ENCODE measurements at places on chromosomes 13 and 19.

DNA sequence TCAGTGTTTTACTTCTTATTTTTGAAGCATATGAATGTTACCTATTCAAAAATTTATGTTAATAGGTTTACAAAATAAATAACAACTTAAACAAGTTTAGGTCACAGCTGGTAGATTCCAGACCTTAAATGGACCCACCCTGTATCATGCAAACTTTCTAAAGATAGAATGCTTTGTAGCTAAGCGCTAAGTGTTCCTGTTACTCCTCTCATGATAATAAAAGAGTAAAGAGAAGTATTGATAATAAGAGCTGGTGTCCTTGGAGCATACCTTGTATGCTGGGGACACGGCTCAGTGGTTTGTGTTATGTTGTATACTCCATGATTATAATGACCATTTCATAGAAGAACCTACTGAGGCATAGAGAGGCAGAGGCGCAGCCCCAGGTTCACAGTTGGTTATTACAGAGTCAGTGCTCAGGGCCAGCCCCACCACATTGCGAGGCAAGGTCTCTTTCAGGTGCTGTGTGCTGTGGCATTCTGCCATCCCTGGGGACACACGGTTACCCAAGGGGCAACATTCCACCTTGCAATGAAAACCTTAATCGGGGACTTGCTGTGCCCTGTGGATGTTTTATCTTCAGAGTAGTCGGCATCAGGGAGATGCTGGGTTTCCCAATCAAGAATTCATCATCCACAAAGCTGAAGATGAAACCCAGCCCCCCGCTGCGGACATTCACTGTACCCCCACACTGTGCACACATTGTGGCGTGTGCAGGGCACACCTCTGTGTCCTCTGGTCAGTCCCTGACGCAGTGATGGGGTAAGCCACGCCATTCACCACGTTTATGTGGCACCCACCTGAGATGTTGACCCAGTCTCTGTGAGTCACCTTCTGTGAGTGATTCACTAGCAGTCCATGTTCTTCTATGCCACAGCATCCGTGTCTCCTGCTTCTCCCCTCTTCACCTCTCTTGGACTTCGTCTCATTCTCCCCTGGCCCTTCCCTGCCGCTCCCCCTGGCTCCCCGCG lies 186.7 kb downstream of the COL4A1 start:
- no peak for DNase-seq

DNA sequence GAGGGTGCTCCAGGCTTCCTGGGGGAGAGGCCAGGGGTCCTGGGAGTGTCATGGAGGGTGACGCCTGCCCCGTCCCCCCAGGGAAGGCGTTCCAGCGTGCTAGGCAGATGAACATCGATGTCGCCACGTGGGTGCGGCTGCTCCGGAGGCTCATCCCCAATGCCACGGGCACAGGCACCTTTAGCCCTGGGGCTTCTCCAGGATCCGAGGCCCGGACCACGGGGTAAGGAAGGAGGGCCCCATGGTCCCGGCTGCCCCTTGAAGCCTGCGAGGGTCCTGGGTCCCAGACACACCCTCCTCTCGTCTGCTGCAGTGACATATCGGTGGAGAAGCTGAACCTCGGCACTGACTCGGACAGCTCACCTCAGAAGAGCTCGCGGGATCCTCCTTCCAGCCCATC lies 11.4 kb downstream of the PTGER1 start:
- no peak for DNase-seq

GRCh38 chr13:110164706-110165105 lies 142.3 kb downstream of the COL4A1 start:
- no peak for DNase-seq

DNA sequence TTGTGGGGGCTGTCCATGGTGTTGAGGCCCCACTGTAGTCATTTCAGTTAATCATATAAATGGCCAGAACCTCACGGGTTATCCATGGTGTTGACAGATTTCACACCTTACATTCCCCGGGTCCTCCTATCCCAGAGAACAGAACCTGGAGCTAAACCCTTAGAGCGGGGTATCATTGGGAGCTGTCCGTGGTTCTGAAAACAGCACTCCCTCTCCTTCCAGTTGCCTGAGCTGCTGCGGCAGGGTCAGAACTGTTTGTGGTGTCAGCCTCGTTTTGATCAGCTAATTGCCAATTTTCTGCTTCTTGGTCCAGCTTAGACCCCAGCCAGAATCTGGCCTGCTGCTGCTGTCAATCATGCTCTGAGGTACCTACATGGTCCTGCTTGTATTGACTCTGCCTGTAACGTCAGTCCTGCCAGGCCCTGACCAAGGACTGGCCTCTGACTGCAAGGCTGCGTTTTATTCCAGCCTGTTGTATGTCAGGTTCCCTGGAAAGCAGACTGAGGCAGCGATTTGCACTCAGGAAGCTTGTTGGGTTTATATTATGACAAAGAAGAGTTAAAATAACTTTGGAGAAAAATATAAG lies 55.8 kb upstream of the KCTD15 start:
- peak; percentile 20 for DNase-seq

GRCh38 chr19:13060964-13061927 lies 41.4 kb downstream of the LYL1 start:
- peak; percentile 75 for DNase-seq

GRCh38 chr13:96381681-96382080 lies 291.8 kb downstream of the HS6ST3 start:
- DNase-seq, result no peak

DNA sequence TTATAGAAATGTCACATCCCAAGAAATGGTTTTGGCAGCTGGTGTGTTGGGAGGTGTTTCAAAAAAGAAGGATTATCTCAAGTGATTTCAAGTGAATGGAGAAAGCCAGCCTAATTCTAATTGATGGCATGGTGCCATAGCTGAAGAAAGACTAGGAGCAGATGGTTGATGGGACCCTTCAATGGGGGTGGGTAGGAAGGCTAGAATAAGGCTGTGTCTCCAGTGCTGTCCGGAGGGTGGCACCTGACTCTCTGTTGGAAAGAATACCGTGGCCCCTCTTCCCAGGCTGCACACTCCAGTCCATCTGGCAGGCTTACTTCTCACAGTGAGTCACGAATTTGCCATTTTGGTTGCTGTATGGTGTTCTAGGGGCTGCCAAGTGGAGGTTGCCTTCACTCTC lies 51.0 kb upstream of the GPR12 start:
- DNase-seq, result no peak

- no peak for DNase-seq
These were observed 17.6 kb downstream of the TJP3 start for GRCh38 chr19:3725640-3726310.

DNA sequence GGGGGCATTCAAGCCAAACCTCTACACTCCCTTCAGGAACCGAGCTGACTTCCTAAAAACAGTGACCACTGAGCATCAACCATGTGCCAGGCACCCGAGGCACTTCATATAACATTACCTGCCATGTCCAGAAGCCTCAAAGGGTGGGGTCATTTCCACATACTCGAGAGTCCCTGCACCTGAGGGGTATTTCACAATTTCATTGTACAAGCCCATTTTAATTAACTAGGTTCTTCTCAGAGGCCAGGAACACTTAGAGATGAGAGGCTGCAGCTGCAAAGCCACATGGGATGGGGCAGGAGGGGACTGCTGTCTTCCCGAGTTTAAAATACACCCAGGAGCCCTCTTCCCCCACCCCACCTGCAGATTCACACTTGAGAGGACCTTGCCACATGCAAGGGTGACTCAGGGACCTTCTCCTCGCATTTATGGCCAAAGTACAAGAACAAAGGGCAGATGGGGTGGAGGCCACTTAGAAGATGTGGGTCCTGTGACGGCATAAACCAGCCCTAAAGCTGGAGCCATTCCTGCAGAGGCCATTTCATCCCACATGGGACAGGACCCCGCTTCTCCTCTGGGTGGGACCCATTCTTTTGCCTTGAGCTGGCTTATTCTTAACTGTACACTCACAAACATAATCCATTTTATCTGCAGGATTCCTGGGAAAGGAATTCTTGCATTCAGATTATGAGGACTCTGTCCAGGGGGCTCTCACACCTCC lies 43.9 kb downstream of the RAB20 start:
- DNase-seq, result no peak

GRCh38 chr13:59409211-59409610 lies 754.5 kb downstream of the DIAPH3 start:
- DNase-seq, result no peak

- DNase-seq, result no peak
These were observed 368.3 kb downstream of the IRS2 start for GRCh38 chr13:109418111-109418510.

- DNase-seq, result no peak
These were observed 6.8 kb downstream of the ZNF134 start for GRCh38 chr19:57620673-57621348.

GRCh38 chr13:107866032-107866940 lies 349.1 kb downstream of the LIG4 start:
- no peak for DNase-seq

DNA sequence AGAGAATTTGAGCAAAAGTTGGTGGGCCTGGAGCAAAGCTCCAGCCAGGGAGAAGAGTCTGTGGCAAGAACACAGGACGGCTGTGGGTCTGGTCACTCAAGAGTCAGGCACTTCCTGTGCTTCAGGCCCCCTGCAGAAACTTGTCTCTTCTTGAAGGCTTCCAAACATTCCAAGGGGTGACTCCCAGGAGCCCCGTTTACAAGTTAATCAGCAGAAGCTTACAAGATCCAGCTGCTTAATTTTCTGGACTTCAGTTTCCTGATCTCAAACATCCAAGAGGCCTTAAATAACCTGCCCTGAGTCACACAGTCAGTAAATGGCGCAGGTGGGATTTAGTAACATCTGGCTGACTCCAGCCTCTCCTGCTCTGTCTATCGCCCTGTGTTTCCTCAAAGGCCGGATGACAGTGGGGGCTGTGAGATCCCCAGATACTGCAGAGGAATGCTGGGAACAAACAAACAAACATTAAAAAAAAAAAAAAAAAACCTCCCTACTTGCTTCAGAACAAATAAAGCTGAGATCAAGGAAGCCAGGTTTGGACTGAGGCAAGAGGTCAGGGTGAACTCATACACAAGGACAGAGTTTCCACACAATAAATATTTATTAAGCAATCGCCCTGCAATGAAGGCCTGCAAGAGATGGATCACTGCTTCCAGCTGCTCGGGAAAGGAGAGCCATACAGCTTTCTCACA lies 175.4 kb upstream of the RFC3 start:
- no peak for DNase-seq

DNA sequence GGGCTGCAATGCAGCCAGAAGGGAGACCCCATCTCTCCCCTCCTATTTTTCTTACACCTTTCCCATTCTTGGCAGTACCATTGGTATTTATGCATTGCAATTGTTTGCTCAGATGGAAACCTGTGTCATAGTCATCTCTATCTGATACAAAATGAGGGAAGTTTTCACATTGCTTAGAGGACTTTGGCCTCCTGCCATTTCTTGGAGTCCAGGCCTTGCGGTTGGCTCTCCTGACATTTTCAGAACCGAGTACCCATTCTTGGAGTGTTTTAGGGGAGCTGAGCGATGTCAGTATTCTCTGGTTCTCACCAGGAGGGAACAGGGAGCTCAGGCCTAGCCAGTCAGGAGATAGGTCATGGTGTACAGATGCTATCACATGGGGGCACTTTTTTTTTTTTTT lies 1.5 kb downstream of the SIN3B start:
- DNase-seq, result no peak

GRCh38 chr19:30161021-30161655 lies 211.0 kb upstream of the ZNF536 start:
- DNase-seq, result no peak

DNA sequence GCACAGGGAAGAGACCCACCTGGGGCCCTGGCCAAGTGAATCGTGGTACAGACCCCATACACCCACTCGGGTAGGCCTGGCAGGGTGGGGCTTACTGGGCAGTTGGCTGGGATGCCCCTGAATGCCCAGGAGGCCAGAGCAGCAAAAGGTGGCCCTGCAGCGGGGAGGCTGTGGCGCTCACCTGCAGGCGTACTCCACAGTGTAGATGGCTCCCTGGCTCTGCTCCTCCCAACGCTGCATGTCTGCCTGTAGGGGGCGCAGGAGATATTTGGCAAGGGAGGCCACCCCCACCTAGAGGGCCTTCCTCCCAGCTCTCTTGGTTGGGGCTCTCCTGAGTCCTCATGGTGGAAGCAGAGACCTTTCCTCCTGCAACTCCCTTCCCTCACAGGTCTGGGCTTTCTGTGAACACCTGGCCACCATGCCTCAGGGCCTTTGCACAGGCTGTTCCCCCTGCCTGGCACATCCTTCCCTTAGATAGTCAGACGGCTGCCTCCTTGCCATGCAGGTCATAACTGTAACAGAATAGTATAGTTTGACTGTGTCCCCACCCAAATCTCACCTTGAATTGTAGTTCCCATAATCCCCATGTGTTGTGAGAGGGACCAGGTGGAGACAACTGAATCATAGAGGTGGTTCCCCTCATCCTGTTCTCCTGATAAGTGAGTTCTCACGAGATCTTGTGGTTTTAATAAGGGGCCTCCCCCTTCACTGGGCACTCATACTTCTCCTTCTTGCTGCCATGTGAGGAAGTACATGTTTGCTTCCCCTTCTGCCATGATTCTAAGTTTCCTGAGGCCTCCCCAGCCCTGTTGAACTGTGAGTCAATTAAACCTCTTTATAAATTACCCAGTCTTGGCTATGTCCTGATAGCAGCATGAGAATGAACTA lies 5.9 kb downstream of the BORCS8 start:
- peak; percentile 42 for DNase-seq

DNA sequence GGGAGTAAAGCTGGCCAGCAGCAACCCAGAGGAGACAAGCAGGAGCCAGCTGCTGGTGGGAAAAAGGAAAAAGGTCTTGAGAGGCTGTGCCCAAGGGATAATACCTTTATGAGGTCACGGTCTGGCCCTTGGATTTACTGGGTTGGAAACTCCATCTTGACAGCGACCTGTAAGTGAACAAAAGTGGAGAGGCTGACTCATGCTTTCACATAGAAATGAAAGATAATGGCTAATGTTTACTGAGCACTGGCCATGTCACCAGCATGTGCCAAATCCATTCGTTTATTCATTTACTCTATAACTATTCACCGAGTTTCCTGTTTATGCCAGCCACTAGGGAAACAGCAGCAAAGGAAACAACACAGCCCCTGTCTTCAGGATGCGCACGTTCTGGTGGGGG lies 4.7 kb downstream of the VRK3 start:
- no peak for DNase-seq

- DNase-seq, result no peak
These were observed 688 bp downstream of the ZFP36 start for GRCh38 chr19:39407410-39407659.

DNA sequence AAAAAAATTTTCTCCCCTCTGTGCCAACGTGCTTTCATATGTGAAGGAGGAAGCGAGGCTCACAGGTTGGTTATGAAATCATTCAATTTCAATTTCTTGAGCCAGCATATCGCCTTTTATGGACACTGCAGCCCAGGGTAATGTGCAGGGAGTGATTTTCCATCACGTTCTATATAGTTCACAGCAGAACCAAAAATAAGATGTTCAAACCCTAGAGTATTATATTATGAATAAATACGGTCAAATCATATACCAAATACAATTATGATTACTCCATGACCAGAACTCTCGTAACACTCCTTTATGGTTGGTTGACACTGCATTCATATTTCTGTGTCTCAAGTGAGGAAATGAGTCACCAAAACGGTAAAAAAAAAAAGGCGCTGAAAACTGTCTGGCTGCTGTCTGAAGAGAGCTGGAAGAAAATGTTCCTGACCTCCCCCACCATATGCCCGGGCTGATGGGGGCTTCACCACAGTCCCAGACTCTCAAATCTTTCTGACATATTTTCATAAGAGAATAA lies 75.8 kb upstream of the UBAC2 start:
- DNase-seq, result no peak

Measured in stimulated activated CD4-positive, alpha-beta T cell treated with anti-CD3 and anti-CD28 coated beads, Interleukin-4, amount 100 ng/mL, for 48 hours (primary cell).